Activated T-helper 17 cell treated with anti-CD3 and anti-CD28 coated beads, Interleukin-2, amount 50 U/mL, for 72 hours (primary cell): ENCODE measurements at places on chromosomes 2 and 18.

GRCh38 chr2:219510512-219511135 lies 3.7 kb upstream of the ASIC4 start:
- no peak for ATAC-seq

DNA sequence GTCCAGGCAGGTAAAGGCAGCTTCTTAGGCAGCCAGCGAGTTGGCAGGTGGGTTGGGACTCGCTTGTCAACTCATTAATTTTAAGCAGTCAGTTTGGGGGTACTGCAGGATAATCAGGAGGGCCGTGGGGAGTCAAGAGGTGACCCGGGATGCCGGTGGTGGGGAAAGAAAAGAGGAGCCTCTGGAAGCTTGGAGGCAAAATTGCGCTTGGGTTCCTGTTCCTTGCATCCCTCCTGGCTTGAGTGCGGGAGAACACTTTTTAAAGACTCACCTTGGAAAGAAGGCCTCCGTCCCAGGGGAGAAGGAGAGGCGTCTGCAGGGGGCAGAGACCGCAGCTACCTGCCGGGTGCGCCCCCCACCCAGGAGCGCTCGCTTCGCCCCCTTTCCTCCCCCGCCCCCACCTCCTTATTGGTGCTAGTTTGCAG lies at the start of gene KCNJ3:
TSS of gene KCNJ3 (plus strand) at position 400 of the 425 bp plus-strand sequence. CDS start 81 bp downstream, outside the sequence.
- ATAC-seq: no peak

DNA sequence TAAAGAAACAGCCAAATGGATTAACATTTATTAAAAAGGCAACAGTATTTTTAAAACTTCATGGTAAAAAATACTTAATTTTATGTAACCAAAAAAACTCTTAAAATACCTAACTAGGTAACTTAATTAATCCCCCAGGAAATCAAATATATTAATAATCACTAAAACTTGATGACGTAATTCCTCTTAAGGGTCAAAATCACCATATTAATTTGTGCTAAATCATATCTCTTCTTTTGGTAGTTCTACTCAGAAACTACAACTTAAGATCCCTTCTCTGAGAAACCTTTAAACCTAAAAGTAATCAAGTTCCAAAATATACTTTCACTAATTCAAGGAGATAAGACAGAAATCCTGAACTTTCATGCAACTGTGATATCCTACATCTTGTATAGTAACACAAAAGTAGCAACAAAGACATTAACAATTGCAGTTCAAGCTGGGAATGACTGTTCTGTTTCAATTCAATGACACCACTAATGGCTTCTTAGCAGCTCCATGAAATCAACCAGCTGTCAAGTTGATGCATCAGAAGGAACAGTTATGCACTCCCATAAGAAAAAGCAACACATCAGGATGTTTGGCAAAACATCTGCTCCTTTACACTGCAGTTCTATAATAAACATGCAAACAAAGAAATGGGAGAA lies 4.0 kb downstream of the BAZ2B start:
- no peak for ATAC-seq

- ATAC-seq: no peak
These were observed 29.1 kb downstream of the FAM178B start for GRCh38 chr2:96957244-96957643.

DNA sequence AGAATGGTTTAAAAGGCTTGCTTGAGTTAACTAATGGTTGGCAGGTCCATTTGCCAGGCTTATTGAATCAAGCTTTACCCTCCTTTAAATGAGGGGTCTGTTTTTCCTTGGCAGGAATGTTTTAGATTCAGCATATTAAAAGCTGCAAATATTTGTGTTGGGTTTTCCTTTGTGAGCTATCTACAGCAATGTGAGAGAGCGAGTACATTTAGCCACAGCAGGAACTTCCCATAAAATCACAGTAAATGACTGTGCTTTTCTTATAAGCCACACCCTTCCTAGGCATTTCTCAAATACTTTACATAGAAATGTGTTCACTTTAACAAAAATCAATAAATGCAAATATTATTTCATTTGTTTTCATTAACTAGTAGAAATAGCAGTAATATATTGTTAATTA lies 23.9 kb downstream of the CALCRL start:
- no peak for ATAC-seq

DNA sequence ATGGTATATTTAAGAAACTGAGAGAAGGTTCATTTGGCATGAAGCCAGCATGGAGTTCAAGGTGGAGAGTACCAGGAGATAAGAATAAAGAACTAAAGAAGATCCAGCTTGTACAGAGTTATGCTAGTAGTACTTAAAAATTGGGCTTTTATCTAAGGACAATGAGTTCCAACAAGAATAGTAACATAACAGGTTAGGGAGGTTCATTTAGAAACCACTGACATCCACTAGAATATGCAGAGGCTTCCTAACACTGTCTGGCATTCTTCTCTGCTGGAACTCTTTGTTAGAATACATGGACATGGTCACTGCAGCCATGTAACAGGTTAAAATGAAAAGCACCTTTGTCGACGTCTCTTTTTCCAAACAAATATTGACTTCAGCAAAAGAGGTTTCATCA lies 42.6 kb upstream of the DSC1 start:
- ATAC-seq: no peak

- ATAC-seq: peak; percentile 99
These were observed 99.5 kb downstream of the RBMS1 start for GRCh38 chr2:160394153-160394552.

DNA sequence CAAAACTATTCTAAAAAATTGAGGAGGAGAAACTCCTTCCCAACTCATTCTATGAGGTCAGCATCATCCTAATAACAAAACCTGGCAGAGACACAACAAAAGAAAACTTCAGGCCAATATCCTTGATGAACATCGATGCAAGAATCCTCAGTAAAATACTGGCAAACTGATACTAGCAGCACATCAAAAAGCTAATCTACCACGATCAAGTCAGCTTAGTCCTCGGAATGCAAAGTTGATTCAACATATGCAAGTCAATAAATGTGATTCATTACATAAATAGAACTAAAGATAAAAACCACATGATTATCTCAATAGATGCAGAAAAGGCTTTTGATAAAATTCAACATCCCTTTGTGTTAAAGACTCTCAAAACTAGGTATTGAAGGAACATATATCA lies 63.1 kb downstream of the EHBP1 start:
- ATAC-seq: no peak

GRCh38 chr2:122414902-122415301 lies 659.5 kb downstream of the TSN start:
- no peak for ATAC-seq

DNA sequence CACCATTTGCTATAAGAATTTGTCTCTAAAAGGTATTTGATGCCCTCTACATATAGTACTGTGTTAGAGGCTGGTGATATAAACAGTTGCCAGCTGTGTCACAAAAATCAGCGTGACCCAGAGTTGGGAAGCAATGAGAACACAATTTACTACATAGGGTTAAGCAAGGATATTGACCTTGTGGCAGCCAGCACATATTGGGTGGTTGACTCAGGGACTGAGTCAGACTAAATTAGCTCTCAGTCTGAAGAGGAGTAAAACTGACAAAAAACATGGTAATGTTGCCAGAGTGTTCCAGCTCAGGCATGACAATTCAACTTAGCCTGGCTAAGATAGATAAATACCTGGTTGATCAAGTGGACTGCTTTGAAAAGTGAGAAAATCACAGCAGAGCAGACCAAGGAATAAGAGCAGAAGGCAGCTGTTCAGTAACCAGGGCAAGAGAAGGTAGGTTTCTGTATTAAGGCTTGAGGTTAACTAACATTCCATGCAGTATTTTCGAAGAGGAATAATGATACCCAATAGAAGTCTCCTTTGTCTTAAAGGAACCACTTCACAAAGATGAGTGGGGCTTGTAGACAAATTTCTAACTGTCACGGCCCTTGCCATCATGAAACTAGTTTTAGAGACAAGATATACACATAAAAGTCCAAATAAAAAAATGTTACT lies 108.2 kb upstream of the ERBB4 start:
- ATAC-seq: no peak

DNA sequence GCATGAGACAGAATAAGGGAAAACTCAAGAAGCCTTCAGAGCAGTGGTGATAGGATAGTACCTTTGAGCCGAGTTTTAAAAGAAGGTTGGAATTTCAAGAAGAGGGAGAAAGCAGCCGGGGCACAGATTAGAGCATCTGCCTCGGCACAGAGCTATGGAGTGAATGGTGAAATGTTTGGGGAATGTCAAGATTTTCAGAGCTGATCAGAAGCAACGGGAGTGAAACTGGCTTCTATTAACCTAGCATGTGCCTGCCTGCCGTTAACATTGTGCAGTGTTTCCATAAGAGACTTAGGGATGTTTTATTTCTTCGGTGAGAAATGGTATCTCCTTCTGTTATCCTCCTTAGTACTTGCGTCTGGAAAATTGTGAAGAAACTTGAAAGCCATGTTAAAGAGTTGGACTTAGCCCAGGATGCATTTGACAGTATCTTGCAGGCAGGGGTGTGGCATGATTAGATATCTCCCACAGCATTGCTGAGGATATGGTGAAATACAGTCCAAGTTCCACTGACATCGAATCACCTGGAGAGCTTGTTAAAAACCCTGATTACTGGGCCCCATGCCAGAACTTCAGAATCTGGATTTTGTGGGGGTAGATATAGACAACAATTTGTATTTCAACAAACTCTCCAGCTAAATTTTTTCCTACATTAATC lies 96.8 kb upstream of the PPP1CB start:
- no peak for ATAC-seq

DNA sequence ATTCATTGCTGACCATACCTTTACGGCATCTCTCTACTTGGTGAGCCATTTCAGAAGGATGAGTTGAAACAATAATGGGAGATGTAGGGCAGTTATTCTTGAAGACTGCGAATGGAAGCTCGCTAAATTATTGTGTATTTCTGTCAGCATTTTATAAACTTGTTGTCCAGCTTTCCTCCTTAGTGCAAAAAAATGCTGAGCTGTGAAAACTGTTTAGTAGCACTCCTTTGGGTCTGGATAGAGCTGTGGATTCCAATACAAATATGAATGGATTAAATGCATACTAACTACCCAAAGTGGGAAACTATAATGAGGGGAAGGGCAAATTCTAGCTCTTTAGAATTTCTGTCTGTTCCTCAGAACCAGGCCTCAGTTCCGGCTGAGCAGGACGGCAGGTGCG lies 461.6 kb downstream of the TXNL1 start:
- no peak for ATAC-seq

DNA sequence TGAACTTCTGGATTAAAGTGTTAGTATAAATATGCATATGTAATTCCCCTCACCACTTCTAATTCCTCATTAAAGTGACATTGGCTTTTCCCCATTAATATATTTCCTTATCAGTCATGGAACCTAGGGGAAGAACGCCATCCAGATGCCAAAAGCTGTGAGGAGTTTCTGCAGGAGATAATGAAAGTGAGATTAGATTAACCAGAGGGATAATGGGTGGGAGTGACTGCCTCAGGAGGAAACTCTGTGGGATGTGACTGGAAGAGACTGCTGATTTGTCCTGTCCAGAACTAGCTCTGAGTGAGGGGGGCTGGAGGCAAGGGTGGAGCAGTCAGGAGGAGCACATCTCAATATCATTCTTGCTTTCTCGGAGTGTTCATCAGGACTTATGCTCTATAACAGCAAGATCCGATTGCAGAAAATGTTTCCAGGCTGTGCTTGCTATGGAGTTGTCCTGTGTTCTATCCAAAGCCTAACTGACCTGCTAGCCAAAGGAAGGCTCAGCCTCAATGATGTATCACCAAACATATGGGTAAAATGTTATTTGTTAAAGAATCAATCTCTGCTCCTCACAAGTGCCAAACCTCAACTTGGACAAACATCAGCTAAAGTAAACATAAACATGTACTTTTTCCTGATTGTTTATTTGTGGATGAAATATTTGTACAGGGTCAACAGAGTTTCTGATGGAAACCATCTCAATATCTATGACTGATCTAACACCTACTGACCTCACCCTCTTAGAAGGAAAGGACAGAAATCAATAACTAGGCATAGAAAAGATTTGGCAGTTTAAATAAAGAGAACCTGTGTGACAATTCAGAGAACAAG lies 118.5 kb downstream of the ASXL3 start:
- no peak for ATAC-seq

GRCh38 chr2:219210196-219210885 lies 3.8 kb downstream of the ZFAND2B start:
- ATAC-seq: no peak

DNA sequence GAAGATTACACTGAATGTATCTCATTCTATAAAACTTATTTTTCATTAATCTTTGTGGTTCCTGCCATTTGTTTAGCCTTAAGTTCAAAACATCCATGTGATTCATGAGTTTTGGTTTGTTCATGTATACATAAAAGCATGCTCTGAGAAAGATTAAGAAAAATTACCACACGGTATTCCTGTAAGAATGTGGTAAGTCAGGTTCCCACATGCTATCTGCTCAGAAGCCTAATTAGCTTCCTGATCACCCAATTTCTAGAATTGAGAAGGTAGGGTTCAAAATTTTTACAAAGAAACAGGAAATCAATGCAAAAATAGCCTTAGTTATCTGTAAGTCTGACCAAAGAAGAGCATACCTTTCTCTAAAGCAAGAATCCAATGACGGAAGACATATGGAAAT lies 241.6 kb upstream of the VRK2 start:
- no peak for ATAC-seq

- ATAC-seq: no peak
These were observed 33.6 kb downstream of the HJURP start for GRCh38 chr2:233820774-233821105.

GRCh38 chr2:79862756-79863155 lies 349.9 kb downstream of the CTNNA2 start:
- no peak for ATAC-seq

- ATAC-seq: no peak
These were observed 390.4 kb downstream of the CMPK2 start for GRCh38 chr2:6475155-6475940.

- ATAC-seq: no peak
These were observed 41.4 kb downstream of the RAD51AP2 start for GRCh38 chr2:17476830-17477229.

DNA sequence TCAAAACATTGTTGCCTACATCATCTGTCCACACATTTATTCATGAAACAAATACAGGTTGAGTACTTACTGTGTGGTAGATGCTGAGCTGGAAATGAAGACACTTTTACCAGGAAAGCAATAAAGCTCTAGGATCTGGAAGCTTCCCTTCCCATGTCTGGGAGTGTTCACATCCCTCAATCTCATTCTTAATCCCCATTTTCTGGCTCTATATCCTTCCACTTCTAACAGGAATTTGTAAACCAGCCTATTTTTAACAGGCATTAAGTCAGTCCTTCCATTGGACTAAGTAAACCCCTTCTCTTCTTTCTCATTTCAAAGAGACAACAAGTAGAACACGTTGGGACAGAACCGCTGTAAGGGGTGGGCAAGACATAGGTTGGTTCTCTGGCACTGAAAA lies 589.5 kb downstream of the ARHGAP15 start:
- no peak for ATAC-seq

- ATAC-seq: no peak
These were observed 242.7 kb downstream of the TMEM182 start for GRCh38 chr2:103004426-103004942.

DNA sequence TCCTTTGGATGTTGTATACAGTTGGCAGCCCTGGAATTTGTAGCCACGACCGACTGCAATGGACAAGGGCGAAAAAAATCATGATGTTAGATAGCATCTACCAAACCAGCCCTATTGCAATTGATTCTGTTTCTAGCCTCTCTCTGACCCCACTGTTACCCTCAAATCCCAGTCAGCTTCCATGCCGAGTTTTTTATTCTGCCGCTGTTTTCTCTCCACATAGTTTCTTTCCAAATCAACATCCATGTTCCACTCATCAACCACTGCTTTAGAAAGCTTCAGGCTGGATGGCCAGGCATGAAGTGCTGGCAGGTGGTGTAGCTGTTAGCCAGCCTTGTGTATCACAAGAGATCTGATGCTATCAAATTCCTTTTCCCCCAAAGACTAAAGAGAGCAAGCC lies 272.8 kb downstream of the FIGN start:
- no peak for ATAC-seq
